Mammary epithelial cell (primary cell): ENCODE measurements at places on chromosomes 5 and 9. TPM values are rescaled to one million over a fixed set of nuclear protein-coding genes. Genes with fewer than 3 reads are reported as not detected.

DNA sequence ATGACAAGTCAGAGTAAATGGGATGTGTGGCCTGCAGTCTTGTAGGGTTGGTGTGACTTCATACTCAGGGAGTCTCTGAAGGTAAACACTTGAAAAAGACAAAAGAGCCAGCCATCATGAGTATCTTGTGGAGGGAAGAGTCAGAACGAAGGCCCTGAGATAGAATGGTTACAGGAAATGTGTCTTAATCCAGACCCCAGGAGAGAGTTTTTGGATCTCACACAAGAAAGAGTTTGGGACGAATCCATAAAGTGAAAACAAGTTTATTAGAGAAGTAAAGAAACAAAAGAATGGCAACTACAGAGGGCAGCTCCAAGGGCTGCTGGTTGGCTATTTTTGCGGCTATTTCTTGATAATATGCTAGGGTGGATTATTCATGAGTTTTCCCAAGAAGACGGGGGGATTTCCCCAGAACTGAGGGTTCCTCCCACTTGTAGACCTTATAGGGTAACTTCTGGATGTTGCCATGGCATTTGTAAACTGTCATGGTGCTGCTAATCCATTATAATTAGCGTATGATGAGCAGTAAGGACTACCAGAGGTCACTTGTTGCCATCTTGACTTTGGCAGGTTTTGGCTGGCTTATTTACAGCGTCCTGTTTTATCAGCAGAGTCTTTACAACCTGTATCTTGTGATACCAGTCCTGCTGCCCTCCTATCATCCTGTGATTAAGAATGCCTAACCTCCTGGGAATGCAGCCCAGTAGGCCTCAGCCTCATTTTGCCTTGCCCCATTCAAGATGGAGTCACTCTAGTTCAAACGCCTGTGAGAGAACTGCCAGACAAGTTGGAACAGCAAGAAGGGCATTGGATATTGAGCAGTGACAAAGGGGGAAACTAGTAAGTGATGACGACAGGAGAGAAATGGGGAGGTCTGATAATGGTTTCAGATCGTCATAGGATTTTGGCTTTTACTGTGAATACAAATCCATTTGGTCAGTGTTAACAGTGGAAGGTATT lies 34.0 kb downstream of the MTRR start:
- no peak for DNase-seq

LVRN gene
- not detected for total RNA-seq

PFN3 gene
- total RNA-seq, result not detected

- no peak for DNase-seq
These were observed 138.8 kb upstream of the LIFR start for GRCh38 chr5:38695021-38695958.

GRCh38 chr5:8949908-8950307 lies 596.0 kb downstream of the SEMA5A start:
- DNase-seq, result no peak

GPX3 gene
- total RNA-seq, result 0.43 TPM in 1 of 2 replicates, not detected in the other

DNA sequence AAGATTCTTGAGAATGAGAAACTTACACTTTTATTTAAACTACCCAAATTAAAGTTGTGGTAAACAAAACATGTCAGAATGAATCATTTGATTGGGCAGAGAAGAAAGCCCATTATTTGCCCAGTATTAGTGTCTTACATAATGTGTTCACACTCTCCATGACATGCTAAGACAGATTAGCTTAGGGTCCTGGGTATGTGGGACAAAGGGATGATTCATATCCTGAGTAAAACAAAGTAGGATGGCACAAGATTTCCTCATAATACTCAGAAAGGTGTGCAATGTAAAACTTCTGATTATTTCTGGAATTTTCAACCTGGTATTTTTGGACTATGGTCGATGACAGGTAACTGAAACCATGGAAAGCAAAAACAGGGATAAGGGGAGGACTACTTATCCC lies 183.9 kb upstream of the POU5F2 start:
- peak; percentile 68 for DNase-seq

DNA sequence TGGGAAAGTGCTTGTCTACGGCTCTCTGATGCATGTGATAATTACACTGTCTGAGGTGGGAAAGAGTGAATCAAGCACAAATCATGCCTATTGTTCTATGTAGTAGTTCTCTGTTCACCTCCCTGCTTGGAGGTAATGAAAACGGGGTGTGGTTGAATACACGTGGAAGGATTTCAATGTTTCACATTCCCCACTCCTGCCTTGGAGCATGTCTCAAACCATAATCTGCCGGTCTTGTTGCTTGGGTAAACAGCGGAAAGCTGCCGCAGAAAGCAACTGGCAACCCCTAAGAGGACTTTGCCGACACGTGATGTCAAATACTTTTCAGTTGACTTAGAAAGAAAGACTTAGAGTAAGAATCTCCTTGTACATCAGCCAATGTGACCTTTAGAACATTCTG lies 63.5 kb upstream of the MOCS2 start:
- peak; percentile 14 for DNase-seq

DNA sequence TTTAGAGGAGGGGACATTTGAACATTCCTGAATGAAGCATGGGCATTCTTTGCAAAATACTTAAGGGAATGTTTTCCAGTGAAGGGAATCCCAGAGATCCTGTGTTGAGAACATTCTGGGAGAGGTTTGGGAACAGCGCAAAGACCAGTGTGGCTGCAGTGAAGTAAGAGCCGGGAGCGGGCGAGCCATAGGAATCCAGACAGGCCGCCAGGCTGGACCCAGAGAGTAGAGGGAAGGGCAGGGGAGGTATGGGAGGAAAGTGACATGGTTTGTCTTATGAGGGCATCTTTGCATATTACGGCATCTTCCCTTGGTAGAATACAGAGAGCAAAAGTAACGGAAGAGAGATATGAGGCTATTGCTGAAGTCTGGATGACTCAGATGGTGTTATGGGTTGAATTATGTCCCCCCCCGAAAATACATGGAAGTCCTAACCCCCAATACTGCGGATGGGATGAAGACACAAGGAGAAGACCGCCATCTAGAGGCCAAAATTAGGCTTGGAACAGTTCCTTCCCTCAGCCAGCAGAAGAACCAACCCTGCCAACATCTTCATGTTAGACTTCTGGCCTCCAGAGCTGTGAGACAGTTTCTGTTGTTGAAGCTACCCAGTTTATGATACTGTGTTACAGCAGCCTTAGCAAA lies 268.2 kb downstream of the MAST4 start:
- DNase-seq, result peak; percentile 65

DNA sequence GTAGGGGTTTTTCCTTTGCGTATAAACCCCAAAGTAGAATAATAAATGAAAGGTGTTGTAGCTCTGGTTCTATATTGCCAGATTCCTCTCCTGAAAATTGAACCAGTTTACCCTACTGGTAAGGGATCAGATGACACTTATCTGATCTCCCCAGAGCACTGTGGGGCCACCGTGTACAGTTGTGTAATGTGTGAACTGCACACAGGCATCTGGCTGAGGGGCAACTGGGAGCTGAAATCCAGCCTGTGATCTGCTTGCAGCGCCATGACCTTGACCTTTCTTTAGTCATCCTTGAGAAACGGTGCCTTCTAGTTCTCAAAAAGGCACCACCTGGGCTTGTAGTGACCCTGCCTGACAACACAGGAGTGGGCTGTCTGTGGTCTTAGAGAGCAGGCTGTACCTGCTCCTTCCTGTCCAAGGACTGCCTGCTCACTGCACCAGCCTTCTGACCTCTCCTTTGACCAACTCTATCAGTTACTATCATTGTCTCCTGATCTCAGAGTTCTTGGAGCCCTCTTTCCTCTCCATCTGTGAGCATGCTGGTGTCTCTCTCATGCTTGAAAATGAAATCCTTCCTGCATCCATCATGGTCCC lies 40.2 kb downstream of the PDE6A start:
- DNase-seq, result no peak

DNA sequence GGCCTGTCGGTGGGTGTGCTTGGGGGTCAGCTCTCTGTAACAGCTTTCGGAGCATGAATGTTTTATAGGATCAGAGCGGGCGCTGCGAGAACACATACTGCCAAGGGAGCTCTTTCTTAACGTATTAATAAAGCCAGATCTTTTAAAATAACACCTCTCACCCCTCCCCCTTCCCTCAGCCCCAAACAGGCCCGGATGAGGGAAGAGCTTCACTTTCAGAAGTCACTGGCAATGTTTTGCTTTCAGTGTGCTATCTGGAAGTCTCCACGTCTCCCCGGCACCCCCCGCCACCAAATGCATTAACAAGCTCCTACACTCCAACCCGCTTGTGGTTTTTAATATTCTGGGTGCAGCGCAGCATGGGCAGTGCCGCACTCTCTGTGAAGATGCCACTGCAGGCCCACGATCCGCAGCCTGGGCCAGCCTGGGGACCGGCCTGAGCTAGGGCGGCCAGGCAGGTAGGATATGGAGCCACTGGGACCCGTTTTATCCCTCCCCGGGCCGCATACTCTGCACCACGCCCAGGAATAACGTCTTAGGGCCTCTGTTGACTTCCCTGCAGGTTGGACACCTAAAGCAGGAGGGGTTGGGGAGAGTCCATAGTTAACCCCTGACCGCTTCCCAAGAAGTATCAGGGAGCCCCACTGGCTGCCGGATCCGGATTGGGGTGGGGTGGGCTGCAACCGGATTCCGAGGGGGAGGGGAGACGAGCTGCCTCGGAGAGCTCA lies 12.6 kb downstream of the NR2F1 start:
- DNase-seq, result no peak

- peak; percentile 97 for DNase-seq
These were observed at the start of gene TRIM41 for GRCh38 chr5:181223058-181223728. TSS of gene TRIM41 (plus strand) at chr5:181223281. CDS start at chr5:181224000, 719 bp downstream.
